Stimulated activated CD4-positive, alpha-beta T cell treated with anti-CD3 and anti-CD28 coated beads, Interleukin-2, amount 100 ng/mL, for 24 hours (primary cell): ENCODE measurements at places on chromosomes 1 and 21.

- DNase-seq: no peak
Observed at GRCh38 chr1:181032535-181032934, 1.2 kb upstream of the MR1 start.

DNA sequence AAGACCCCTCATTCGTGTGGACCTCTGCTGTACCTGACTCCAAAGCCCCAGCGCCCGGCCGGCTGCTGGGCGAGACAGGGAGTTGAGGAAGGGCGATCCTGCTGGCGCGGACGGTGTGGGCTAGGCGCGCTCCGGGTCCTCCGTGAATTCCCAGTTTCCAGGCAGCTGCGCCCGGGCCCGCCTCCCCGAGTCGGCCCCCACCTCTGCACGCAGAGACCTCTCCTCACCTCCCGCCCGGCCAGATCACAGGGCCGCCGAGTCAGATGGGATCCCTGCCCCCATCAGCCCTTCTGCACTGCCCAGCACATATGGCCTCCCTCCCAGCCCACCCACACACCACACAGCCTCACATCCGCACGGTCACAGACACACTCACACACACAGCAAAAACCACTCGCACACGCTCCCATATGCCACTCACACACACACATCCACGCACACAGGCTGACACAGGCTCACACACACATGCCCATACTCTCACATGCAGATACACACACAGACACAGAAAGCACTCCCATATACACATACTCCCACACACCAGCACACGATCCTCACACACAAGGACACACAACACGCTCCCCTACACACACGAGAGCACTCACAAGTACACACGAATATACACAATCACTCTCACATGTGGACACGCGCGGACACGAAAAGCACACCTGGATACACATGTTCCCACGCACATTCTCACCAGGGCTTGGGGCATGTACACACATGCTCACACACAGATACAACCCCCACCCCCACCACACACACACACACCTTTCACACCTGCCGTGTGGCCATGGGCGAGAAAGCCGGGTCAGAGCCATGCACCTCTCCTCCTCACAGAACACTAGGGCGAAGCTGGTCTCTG is 7.2 kb upstream of the GUCA2B start:
- peak; percentile 17 for DNase-seq

DNA sequence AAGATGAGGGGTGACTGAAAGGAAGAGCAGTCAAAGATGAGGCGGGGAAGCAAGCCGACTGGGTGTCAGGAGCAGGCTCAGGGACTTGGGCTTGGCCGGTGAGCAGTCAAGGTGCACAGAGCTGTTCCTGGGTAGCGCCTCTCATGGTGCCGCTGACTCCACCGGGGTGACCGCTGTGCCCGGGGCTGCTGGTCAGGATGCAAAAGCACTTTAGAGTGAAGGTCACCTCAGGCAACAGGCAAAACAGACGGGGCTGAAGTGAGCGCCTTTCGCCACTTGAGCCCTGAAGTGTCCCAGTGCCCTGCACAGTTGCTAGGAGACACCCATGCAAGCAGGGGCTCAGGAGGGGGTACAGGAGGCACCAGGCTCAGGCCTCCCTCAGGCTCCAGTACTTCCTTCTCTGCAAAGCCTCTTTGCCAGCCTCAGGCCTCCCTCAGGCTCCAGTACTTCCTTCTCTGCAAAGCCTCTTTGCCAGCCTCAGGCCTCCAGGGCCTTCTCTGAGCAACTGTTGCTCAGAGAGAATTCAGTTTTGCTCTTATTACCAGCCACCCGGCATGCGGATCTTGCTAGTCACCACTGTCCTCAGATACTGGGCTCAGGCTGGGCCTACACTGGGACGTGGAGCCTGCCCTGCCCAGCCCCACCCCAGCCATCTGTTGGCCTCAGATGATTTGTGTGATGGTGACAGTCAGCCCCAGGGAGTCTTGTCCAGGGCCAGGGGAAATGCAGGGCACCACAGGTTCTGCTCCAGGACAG is 99.7 kb upstream of the IRF2BP2 start:
- DNase-seq: no peak

DNA sequence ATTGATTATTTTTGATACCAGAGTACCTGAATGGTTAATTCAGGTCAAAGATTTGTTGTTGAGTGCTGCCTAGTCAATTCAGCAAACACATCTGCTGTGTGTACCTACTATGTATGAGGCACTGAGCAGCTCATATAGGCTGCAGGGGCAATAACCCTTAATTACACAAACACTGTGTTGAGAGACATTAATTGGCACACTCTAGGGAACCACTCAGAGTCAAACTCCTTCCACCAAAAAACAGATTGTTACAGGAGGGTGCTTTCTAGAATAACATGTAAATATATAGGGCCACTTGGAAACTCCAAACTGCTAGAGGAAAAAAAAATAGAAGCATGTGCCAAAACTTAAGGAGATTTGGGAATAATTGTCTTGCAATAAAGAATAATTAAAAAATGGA is 31.3 kb downstream of the UBE2U start:
- no peak for DNase-seq

GRCh38 chr1:41610361-41610760 is 125.9 kb upstream of the EDN2 start:
- no peak for DNase-seq

DNA sequence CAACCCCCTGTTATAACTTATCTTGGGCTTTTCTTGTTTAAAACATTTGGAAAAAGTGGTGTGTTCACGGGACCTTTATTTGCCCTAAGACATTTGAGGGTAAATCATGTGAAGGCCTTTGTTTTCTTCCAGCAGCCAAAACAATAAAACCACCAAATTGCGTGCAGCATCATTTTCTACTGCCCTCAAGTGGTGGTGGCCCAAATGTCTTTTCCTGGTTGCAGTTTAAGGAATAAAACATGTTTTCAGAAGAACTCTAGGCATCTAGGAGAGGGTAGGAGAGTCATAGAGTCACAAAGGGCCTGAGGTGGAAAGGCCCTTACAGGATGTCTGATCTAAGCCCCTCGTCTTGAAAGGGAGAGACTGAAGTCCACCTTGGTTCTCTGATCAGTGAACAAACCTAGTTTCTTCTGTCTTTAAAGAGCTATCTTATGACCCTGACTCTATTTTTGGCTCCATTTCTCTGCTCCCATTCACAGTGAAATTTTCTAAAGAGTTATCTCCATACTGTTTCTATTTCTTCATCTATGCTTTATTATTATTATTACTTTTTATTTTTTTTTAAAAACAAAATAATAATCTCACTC is 16.0 kb upstream of the EPS15 start:
- DNase-seq: peak; percentile 36

GRCh38 chr1:97849345-97850340 is 71.2 kb downstream of the DPYD start:
- no peak for DNase-seq

- no peak for DNase-seq
Observed at GRCh38 chr1:89790592-89790991, 30.2 kb upstream of the LRRC8D start.
